ENCODE measurements at places on chromosomes 12 and 14.

GRCh38 chr14:30889244-30889594 is 14.9 kb downstream of the COCH start:
- DNase-seq, result no peak

- no peak for DNase-seq
Measured at GRCh38 chr14:69346710-69347109, 51.4 kb downstream of the ERH start.

DNA sequence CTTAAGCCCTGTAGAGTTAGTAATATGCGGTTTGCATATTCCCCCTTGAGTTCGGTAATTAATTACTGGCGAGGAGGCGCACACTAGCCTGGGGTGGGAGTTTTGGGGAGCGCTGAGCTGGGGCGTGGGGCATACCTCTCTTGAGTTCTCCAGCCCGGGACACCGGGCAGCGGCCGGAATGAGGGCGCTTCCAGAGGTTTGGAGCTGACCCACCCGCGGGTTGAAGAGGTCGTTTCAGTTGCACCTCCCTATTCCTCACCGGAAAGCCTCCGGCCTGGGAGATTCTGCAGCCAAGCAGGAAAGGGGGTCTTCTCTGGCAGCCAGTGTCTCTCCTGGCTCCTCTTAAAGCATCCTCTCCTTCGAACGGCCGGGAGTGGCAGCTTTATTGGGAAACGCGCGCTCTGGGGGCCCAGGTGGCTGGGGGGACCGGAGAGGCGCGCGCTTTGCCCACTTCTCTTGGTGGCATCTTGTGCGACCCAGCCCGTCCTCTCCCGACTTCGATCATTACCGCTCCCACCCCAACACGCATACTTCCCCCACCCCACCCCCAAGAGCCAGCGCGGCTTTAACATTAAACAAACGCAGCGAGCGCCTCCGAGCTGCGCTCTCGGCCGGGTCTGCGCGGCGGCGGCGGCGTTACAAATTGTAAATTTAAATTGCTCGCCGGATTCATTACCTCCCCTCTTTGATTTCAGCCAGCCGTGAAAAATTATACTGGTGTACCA is 3.9 kb upstream of the LHX5 start:
- DNase-seq, result no peak

DNA sequence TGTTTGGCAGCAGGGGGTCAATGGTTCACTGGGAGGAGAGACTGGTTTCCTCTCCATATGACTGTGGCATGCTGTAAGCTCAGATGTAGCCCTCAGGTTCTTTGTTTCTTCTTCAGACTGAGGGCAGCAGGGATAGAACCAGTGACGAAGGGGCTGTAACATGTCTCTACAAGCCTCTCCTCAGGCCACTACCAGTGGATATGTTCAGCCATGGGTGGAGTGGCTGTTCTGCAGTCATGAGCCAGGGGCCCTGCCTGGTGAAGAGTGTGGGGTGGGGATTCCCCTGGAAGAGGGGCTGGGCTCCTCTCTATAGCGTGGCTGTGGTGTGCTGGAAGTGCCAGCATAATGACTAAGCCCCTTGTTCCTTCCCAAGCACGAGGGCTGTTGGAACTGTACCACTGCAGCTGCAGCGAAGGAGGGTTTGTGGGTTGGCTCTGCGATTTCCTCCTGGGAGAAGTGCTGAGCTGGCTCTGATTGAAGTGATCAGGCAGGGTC is 55.8 kb downstream of the CMAS start:
- DNase-seq, result no peak

- no peak for DNase-seq
Measured at GRCh38 chr12:55957106-55957859, 8.6 kb downstream of the PMEL start.

GRCh38 chr12:2306735-2307134 is 253.9 kb downstream of the CACNA1C start:
- no peak for DNase-seq

GRCh38 chr12:125689576-125690410 is 624.6 kb downstream of the AACS start:
- DNase-seq, result no peak

DNA sequence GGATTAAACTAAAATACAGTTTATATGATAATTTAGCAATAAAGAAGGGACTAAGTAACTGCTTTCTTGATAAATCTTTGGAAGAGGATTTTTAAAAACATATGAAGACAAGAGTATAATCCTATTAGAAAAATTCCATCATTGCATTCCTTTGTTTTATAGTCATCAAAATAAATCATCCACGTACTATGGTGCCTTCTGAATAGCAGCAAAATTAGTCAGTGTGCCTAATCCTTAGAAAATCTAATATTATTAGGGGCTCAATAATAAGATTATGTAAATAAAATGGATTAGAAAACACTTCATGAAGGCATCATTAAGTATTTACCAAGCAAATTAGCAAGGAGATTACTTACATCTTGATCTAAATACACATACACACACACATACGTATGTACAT is 102.1 kb downstream of the KCNH5 start:
- no peak for DNase-seq

DNA sequence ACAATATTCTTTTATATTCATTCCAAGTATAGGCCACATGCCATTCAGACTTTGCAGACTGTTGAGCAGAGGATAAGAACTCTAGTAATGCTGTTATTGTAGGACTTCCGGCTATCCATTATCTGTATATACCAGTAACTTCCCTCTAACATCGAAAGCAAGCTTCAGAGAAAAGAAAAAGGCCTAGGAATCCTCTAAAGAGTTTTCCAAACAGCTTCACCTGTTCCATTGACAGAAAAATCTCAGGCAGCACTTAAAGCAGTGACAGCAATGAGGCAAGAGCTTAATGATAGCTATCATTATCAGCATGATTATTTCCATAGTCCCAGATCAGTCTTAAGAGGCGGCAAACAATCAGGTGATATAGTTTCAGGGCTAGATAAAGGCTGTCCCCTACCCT is 1.8 kb downstream of the CPNE8 start:
- DNase-seq, result no peak

DNA sequence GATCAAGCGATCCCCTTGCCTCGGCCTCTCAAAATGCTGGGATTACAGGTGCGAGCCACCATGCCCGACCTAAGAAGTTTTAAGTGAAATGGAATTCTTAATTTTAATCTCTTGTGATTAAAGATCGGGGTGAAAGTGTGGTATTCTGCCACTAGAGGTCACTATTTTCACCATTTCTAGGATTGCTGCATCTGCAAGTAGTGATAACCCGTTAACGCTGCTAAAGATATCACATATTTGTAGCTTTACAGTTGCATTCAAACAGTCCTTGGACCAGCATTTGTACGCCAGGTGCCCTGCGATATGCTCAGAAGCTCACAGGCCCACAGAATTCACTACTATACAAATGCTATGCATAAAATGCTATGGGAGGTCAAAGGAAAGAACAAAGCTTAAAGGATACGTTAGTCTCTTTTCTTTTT is 19.3 kb downstream of the CCDC62 start:
- DNase-seq, result no peak

GRCh38 chr12:122979908-122980182 is 636 bp upstream of the ARL6IP4 start:
- DNase-seq, result no peak

GRCh38 chr14:89955022-89955744 is 544 bp upstream of the TDP1 start:
- no peak for DNase-seq

GRCh38 chr12:100871195-100871734 is 76.7 kb downstream of the ANO4 start:
- DNase-seq, result no peak

GRCh38 chr12:56288705-56289387 is 11.3 kb downstream of the CS start:
- DNase-seq, result no peak

DNA sequence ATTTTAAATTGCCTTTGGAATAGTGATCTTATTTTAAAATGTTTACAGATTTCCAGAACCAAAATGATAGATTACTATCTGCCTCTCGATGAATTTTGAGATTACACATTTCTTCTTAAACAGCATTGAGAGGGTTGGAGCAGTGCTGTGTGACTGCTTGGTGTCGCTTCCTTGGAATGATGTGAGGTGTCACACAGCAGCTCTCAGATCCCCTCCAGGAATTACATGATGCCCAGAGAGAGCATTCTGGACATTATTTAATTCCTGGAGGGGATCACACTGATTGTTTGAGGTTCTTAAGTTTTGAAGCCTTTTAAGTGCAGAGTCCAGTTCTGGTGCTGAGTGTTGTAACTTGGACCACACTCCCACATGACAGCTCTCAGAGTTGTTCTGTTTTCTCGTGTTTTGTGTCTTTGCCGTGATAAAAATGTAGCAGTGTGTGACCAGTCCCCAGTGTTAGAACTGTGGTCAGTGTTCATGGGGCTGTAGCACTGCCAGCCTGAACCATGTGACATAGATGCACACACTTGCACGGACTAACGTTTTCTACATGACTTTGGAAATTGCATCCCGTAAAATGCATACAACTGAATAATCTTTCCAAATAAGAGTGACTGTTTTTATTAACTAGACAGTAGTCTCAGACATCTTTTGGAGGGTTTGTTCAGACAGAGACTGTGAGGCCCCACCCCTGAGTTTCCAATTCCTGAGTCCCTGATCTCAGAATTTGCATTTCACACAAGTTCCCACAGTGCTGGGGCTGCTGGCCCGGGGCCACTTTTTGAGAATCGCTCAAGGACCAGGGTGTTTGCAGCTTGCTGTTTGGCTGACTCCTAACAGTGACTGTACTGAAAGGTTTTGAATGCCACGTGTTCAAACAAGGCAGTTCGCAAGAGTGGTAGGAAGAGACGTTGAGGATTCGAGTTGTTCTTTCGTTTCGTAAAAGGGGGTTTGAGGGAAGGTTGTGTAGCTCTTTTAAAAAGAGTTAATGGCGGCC is 26.0 kb downstream of the XRCC3 start:
- no peak for DNase-seq

DNA sequence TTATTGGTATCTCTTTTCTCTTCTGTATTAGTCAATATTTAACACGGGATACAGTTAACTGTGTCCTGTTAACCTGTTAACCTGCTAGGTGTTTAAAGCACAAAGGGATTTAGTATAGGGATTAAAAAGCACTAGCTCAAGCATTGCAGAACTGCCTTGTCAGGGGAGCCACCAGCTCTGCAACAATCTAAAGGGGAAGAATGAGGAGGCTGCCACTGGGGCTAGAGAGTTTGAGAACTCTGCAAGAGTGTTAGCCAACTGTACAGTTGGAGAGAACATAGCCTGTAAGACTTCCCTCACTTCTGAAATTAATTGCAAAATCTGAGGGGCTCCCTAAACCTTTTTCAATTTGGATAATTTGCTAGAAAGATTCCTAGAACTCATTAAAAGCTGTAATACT is 6.5 kb upstream of the VRK1 start:
- DNase-seq, result no peak

GRCh38 chr12:82817368-82817767 is 130.7 kb downstream of the TMTC2 start:
- no peak for DNase-seq

- DNase-seq, result no peak
Measured at GRCh38 chr12:107108995-107109508, 15.7 kb upstream of the CRY1 start.

- DNase-seq, result no peak
Measured at GRCh38 chr12:52313461-52313860, 7.7 kb downstream of the KRT83 start.

GRCh38 chr12:69330475-69331473 is 17.4 kb upstream of the LYZ start:
- DNase-seq, result no peak

DNA sequence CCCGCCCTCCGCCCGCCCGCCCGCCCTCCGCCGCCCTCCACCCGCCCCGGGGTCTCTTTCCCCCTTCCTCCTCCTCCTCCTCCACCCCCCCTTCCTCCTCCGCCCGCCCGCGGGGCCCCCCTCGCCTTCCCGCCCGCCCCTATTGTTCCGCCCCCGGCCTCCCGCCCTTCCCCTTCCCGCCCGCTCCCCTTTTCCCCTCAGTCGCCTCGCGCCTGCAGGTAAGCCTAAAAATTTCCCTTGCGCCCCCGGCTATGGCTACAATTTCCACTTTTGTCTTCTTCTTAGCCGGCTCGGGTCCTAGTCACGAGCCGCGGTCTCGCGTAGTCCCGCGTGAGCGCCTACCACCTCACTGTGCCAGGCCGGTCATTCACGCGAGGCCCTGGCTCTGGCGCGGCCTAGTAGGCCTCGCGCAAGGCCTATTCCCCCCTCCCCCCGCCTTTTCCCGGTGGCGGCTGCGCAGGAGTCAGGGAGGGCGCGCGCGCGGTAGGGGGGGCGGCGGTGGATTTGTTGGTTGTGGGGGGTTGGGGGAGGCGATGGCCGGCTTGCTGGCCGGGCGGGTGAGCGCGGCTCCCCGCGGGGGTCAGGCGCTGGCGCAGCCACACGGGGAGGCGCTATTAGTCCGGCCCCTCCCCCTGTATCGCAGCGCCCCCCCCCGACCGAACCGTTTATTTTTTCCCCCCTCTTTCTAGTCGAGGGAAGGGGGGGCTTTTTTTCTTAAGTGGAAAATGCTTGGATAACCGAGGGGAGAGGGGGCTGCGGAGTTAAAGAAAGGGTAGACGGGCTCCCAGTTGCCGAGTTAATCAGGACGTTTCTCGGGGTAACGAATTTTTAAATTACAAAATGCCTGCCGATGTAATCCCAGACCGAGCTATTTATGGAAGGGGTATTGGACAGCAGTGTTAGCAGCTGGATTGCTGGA is 516 bp downstream of the PCBP2 start:
- no peak for DNase-seq

GRCh38 chr14:23481362-23481970 is 12.0 kb downstream of the NGDN start:
- no peak for DNase-seq
